HL-60 (cell line): ENCODE measurements at places on chromosomes 11 and 22.

- DNase-seq: no peak
Observed at GRCh38 chr11:110121204-110121603, 28.0 kb downstream of the ZC3H12C start.

GRCh38 chr11:44067266-44067665 lies 1.2 kb downstream of the ACCS start:
- DNase-seq: no peak

- peak; percentile 45 for DNase-seq
Observed at GRCh38 chr11:57649826-57650738, at the start of gene YPEL4. TSS of gene YPEL4 (minus strand) at chr11:57649912. CDS start at chr11:57647107, 2,805 bp downstream.

DNA sequence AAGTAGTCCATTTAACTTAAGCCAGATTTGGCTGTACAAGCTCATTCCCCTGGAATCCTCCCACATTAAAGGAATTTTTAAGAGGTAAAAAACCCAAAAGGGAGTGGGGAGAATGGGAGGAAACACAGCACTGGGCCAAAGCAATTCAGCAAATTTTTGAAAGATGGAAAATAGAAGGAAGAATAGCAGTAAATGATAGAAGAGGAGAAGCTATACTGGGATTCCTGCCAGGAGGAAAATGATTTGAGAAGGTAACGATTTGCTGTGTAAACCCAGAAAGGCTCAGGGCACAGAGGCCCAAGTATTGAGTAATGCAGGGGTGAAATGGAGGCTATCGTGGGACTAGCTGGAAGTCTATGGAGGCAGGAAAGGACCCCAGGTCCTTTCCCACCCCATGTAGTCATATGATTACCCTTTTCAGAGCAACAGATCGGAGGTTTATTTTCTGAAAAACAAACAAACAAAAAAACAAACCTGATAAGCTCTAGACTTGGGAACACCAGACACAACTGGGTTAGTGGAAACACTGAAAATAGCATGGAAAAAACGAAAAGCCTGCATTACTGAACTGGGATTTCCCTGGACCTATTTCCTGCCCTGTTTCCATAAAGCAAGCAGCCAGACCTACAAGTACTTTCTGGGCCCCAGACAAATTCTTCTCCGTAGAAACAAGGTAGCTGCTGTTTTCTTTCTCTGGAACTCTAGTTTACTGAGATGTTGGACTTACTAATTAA lies 140.0 kb downstream of the SWAP70 start:
- DNase-seq: no peak

DNA sequence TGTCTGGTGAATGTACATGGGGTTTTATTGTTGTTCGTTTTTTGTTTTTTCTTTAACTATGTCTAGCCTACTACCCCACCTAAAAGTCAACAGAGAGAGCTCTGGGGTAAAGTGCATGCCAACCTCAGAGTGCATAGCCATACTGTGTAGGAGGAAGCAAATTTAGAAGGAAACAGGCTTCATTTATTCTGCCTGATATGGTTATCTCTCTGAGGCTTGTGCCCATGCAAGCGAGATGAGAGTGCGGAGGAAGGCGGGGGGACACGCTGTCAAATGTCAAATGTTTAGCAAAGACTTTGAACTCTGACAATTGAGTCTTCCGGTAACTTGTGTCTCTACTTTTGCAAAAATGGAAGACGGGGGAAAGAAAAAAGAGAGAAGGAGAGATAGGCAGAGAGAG lies 295.5 kb downstream of the ETS1 start:
- no peak for DNase-seq

DNA sequence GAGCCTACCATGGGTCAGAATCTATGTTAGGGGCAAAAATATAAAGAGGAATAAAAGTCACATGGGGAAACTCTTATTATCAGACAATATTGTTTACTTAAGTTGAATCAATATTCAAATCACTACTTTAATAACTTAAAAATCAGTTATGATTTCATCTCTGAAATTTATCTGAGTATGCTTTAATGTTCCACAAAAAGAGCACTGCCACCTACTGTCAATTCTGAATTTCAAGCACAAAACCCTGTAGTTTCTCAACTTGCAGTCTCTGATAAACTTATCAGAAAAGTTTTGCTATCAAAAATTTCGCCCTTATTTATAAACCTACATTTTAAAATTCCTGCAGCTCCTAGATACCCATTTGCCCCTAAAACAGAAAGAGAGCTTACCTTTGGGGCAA lies 47.3 kb downstream of the RDX start:
- DNase-seq: no peak

DNA sequence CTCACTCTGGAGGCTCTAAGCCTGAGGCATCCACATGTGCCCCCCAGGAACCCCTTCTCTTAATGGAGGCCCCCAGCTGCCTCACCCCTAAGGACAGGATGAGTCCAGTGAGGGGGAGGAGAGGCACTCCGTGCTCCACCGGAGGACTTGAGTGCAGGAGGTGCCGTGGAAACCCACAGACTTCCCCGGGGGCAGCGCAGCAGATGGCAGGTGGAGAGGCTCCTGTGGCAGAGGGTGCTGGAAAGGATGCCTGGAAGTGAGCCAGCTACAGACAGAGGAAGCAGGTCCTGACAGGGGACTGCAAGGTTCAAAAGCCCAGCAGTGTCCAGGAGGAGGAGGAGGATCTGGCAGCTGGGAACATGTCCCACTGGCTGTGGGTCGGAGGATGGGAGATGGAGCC lies 1384.0 kb downstream of the TBC1D22A start:
- no peak for DNase-seq

- DNase-seq: no peak
Observed at GRCh38 chr11:62433141-62433903, 14.5 kb downstream of the SCGB1A1 start.

GRCh38 chr11:126484266-126484665 lies 128.8 kb downstream of the ST3GAL4 start:
- DNase-seq: no peak

GRCh38 chr11:128843198-128843785 lies 23.8 kb downstream of the KCNJ1 start:
- no peak for DNase-seq

- no peak for DNase-seq
Observed at GRCh38 chr11:35158701-35159510, 19.9 kb downstream of the CD44 start.

GRCh38 chr11:111296196-111296595 lies 2.1 kb upstream of the POU2AF3 start:
- no peak for DNase-seq

DNA sequence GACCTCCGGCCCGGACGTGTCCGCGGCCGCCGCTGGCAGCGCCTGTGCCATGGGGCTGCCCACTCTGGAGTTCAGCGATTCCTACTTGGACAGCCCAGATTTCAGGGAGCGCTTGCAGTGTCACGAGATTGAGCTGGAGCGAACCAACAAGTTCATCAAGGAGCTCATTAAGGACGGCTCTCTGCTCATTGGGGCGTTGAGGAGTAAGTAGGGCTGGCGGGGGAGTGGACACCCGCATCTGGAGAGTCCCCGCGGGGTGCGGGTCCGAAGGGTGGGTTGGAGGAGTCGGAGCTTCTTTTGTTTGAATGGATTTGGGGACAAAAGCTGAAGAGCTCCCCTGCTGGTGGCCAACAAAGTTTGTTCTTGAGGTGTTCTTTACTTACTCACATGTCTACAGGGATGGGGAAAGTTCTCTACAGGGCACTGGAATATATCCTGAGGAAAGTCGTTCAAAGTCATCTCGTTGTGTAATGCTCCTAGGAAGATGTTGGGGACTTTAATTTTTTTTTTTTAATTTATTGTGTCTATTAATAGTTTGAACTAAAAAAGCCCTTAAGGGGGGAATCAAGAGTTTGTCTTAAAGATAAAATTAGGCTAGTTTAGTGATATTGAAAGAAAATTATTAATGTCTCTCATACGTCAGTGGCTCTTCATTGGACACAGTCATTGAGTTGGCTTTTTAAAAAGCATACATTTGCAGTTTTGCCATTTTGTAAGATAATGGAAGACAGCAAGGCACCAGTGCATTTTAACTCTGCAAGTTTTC lies 725 bp downstream of the ARHGAP42 start:
- peak; percentile 21 for DNase-seq

GRCh38 chr11:69839516-69839915 lies 20.3 kb upstream of the FGF3 start:
- no peak for DNase-seq

GRCh38 chr11:46696212-46696558 lies 4.2 kb downstream of the ARHGAP1 start:
- no peak for DNase-seq

DNA sequence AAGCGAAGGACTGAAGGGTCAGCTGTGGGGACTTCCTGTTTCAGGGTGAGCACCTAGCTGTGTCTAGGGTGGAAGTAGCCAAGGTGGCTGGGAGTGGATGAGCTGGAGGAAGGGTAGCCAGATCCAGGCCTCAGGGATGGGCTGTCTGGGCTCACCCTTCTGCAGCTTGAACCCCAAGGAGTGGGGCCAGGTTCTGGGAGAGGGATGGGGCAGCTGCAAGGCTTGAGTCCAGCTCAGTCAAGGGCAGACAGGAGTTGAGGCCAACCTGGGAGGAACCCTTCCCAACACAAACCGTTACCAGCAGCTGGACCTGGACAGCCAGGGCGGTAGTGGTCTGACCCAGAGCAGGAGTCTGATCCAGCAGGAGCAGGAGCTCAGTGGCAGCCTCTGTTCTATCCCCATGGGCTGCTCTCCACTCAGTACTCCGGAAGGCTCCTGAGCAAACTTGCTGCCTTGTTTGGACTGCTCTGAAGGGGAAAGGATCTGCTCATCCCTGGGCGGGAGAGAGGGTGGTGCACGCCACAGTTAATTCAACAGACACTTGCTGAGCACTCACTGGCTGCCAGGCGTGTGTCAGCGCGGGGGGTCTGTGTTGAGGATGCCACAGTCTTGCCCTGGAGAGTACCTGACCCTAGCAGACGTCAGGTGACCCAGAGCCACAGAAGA lies 53.8 kb upstream of the THY1 start:
- DNase-seq: no peak

- no peak for DNase-seq
Observed at GRCh38 chr11:96752221-96752620, 362.4 kb downstream of the JRKL start.

DNA sequence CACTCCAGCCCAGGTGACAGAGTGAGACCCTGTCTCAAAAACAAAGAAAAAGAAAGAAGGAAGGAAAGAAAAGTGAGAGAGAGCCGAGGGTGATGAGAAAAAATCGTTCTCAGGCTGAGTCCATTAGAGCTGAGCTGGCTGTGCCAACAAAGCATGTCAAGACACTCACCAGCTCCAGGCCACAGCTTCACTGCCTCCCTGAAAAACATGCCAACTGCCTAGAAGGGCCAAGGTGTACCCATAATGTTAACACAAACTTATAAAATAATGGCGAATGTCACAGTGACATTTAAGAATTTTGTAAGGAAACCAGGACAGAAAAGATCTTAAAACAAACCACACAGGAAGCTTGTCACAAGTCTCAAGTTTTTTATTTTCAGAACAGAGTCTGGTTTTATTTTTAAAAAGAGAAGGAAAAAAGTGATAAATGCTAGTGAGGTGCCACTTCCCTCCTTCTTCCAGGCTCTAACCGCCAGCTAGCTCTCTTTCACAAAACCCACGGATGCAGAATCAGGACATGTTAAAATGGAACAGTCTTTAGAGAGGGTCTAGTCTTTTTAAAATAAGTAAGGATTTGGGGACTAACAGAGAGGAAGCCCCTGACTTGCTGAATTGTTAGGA lies 5.1 kb downstream of the TMEM121B start:
- no peak for DNase-seq

DNA sequence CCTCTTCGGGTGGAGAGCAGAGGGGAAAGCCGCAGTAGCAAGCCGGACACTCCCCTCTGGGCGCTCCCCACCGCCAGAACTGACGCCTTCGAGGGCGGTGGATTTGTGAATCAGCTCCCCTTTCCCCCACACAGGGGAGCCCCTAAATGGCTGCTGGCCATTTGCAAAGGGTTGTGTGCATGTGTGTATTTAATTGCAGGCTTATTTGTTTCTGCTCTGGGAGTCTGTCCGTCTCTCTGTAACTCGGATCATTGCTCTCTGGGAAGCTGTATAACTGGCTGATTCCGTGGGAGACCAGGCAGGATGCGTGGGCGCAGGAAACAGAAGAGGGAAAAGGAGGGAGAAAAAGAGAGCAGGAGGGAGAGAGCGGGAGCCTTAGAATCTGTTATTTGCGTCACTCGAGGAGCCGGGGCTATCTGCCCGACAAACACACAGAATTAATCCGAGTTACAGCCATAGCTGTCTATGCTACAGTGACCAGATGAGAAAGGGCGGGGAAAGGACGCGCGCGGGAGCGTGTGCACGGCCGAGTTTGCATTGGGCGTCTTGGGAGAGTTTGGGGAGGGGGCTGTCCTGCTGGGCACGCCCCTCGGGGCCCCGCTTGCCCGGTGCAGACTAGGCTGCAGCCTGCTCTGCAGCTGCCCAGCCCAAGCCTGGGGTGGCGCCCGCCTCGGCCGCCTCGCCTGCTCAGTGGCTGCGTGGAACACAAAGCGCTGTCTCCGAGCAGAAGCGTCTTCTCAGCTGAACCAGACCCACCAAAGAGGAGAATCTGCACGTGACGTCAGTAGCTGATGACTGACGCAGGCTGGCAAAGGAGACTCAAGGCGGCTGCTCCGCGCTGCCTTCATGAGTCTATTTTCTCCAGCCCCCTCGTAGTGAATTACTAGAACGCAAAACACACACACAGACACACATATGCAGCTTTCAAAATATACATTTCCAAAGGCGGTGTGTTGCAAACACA lies 105.3 kb upstream of the HSD17B12 start:
- no peak for DNase-seq

DNA sequence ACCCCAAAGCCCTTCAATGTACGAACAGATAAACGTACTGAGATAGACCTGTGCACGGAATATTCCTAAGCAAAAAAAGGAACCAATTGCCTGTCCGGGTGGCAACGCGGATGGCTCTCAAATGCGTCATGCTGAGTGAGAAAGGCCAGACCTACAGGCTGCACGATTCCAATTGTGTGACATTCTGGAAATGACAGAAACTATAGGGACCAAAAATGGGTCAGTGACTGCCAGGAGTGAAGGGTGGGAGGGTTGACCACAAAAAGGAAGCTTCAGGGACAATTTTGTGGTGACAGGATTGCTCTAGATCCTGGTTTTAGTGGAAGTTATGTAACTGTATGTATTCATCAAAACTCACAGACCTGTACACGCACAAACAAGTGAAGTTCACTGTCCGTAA lies 24.0 kb upstream of the SYT8 start:
- DNase-seq: peak; percentile 79

GRCh38 chr22:29887358-29887757 lies 4.4 kb downstream of the MTMR3 start:
- peak; percentile 10 for DNase-seq

GRCh38 chr22:31776231-31776630 lies 22.4 kb downstream of the DEPDC5 start:
- no peak for DNase-seq

- DNase-seq: no peak
Observed at GRCh38 chr11:133948711-133949110, 8.1 kb downstream of the IGSF9B start.

GRCh38 chr11:110947096-110947495 lies 234.9 kb upstream of the ARHGAP20 start:
- no peak for DNase-seq
